ENCODE measurements at places on chromosomes 16 and 17.

- DNase-seq, result no peak
Observed at GRCh38 chr17:4054446-4054845, 88.4 kb downstream of the ZZEF1 start.

- DNase-seq, result no peak
Observed at GRCh38 chr17:33522623-33523022, 229.5 kb upstream of the ASIC2 start.

GRCh38 chr16:57642160-57643135 is 14.0 kb downstream of the ADGRG1 start:
- DNase-seq, result no peak

- no peak for DNase-seq
Observed at GRCh38 chr16:733382-734207, 6.7 kb downstream of the HAGHL start.

Data from Daoy (cell line).